ENCODE measurements at places on chromosomes 12 and 14.
A peak's percentile ranks its signal among the peaks of the same experiment; 100 is the strongest.

- no peak for DNase-seq
These were observed 596.8 kb downstream of the SOX5 start for GRCh38 chr12:23352670-23353069.

DNA sequence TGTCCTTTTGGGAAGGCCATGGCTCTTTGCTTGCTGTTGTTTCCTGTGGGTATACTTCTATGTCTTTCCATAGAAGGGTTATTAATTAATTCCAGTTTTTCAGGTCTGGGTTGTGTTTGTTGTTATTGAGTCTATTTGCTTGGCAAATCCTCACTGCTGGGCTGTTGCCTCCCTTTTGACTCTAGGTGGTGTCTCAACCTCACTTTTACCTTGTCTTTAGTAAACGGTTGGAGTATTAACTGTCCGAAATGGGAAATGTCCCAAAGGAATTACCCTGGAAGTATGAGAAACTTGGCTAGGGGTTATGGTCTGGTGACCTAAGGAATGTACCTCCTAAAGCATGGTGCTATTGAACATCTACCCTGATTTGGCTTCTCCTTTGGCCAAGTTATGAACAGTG lies 16.7 kb downstream of the PRH1 start:
- no peak for DNase-seq

DNA sequence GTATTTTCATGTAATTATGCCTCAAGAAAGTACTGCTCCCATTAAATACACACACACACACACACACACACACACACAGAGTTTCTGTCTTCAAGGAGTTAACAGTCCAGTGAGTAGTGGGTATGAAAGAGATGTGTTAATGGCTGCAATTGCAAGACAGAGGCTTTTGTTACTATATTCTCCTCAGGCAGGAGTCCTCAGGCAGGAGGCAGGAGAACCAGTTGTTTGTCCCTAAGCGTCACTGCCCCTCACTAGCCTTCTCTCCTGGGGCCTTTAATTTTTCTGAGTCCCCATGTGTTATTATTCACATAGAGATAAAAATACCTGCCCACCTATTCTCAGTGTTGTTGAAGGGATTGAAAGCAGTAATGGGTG lies 31.2 kb downstream of the DAD1 start:
- no peak for DNase-seq

GRCh38 chr12:3042394-3042793 lies 34.8 kb upstream of the TSPAN9 start:
- DNase-seq = no peak

DNA sequence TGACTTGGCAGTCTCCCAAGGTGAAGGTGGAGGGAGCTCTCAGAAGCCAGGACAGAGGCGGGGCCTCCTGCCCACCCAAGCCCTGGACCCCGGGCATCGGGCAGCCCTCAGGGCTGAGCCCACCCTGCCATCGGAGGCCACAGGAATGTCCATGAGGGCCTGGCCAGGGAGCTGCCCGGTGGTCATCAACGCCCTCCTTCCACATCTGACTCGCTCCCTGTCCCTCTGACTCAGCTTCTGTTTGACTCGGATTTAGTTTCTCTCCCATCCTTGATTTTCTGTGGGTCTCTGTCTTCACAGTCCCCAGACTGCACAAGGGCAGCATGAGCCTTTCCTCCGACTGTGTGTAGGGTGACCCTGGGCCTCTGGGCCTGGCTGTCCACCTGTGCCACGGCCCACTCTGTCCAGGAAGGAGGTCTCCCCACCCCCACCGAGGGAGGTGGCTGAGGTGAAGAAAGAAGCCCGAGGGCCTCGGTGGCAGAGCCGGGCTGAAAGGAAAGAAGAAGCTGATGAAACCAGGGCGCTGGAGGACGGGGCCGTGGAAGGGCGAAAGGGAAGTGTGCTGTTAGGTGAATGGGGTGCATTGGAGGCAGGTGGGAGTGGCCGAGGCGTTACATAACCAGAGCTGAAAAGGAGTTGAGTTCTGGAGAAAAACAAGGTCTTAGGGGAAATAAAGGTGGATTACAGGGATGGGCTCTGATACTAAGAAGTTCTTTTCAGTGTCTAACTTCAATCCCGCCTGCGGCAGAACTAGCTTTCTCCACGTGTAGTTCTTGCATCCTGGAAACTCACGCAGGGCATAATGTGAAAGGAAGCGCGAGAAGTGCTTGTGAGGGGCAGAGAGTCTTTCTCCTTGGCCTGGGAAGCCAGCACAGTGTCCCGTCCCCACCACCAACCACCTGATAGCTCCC lies 16.7 kb upstream of the TMEM106C start:
- DNase-seq = no peak

- no peak for DNase-seq
These were observed 73.8 kb upstream of the TBX3 start for GRCh38 chr12:114757684-114758325.

GRCh38 chr14:53601409-53601808 lies 355.2 kb downstream of the BMP4 start:
- no peak for DNase-seq

GRCh38 chr14:103416916-103417315 lies 31.7 kb downstream of the MARK3 start:
- peak; percentile 48 for DNase-seq

DNA sequence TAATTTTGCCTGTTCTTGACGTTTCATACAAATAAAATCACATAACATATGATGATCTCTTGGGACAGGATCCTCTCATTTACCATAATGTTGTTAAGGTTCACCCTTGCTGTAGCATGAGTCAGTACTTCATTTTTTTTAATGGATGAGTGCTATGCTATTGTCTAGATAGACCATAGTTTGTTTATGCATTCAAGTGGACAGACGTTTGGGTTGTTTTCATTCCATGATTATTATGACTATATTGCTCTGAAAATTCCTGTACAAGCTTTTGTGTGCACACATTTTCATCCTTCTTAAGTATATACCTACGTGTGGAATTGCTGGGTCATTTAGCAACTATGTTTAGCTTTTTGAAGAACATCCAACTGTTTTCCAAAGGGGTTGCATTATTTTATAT lies 325.6 kb upstream of the TMEM132C start:
- no peak for DNase-seq

- DNase-seq = no peak
These were observed 68.4 kb downstream of the CACNA1C start for GRCh38 chr12:2120982-2121758.

DNA sequence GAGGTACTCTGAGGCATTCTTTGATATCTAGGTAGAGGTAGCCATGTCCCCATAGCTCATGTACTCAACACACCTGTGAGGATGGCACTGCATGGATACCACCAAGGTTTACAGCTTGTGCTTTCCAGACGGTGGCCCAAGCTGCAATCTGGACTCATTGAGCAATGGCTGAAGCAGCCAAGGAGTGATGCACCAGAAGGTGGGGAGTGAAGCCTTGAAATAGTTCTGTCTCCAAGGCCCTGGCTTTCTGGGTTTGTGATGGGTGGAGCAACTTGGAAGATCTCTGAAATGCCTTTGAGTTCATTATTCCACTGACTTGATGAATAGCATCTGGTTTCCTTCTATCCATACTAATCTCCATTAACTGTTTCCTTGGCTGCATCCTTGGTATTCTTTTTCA lies 290.0 kb upstream of the NOVA1 start:
- DNase-seq = no peak

- DNase-seq = peak; percentile 87
These were observed at the start of gene CARMIL3 for GRCh38 chr14:24051789-24052655. CARMIL3 (plus strand) TSS chr14:24052009; CDS start chr14:24052154, 145 bp downstream.

All from midbrain (tissue), 1 donor.